ENCODE measurements at places on chromosomes 4 and X. TPM values are rescaled to one million over a fixed set of nuclear protein-coding genes. Genes with fewer than 3 reads are reported as not detected.

GRCh38 chrX:14291666-14292500 is 237.5 kb upstream of the GLRA2 start:
- DNase-seq, result no peak

DNA sequence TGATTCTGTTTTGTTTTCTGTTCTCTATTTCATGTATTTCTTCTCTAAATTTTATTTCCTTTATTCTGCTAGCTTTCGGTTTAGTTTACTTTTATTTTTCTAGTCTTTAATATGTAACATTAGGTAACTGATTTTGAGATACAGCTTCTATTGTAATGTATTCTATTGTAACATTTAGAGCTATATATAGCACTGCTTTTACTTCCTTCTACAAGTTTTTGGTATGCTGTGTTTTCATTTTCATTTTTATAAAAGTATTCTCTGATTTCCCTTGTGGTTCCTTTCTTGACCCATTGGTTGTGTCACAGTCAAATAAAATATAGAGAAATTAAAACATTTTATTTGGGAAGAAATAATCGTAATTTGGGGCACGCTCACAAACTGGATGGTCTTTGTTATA is 13.9 kb upstream of the CT47A1 start:
- DNase-seq, result no peak

DNA sequence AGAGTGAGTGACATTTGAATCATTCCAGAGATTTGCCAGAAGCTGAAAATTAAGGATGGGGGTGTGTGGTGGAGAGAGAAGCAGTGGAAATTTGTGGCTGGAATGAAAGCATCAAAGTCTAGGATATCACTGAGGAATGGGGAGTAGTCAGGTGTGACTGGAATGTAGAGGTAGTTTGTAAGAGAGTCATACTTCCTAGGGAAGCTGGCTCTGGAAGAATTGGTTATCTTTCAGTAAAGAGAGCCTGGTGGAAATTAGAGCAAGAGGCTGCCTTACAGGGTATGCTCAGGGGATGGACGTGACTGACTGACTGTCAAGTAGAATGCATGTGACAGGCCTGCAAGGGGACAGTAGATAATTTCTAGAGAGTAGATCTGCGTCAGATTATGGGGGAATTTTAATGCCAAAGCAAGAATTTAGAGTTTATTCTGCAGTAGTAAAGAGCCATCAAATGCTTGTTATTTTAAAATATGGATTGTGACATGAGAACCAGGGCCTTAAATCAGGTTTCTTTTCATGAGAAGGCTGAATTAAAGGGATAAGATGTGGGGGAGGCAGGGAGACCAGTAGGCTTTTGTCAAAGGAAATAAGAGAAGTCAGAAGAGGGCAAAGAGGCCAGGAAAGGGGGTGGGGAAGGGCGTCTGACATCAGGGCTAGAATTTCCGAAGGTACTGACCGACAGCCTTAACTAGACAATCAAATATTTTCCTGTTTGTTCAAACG is 109.9 kb downstream of the AFF1 start:
- DNase-seq, result no peak

GRCh38 chr4:54842656-54843055 is 184.9 kb downstream of the KIT start:
- DNase-seq, result no peak

GRCh38 chrX:67692246-67692645 is 148.4 kb downstream of the AR start:
- DNase-seq, result no peak

- no peak for DNase-seq
Observed at GRCh38 chr4:136156947-136157346, 1375.3 kb downstream of the PCDH18 start.

- no peak for DNase-seq
Observed at GRCh38 chr4:175470131-175470530, 341.9 kb downstream of the GPM6A start.

The RHOXF1 gene
- total RNA-seq, result not detected

DNA sequence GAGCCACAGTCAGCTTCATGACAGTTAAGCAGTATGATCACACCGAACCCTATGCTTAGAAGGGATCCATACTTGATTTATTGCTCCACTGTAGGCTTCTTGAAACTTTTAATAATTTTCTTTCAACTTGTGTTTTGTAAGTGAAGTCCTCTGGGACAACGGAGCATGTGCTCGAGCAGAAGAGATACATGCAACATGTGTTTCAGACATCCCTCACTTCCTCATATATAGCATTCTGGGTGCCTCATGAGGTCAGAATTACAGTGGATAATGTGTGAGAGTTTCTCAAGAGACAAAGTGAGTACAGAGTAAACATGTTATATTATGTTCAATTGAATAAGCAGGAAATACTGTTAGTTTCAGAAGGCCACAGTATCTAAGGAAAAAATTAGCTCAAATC is 893.2 kb downstream of the FAT4 start:
- no peak for DNase-seq

GRCh38 chr4:135497563-135498152 is 1296.1 kb upstream of the PABPC4L start:
- DNase-seq, result no peak

The ESX1 gene
- total RNA-seq, result not detected

GRCh38 chr4:4724321-4724720 is 135.1 kb upstream of the MSX1 start:
- no peak for DNase-seq

The LANCL3 gene
- 1.7 TPM for total RNA-seq

The TCP11X2 gene
- total RNA-seq, result not detected

DNA sequence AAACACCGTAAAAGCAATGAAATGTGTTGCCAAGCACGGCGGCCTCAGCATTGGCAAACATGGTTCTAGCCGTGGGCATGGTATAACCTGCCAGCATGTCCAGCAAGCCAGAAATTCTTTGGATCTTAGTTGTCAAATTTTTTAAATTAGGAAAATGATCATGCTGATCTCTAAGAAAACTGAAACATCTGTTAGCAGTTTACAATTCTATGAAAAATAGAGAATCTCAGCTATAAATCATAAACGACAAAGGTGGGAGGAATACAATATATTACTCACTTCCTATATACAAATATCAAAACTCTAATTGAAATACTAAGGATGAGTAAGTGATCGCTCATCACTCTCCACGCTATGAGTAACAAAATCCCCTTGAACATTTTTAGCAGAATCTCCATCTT is 130.3 kb downstream of the ADGRA3 start:
- no peak for DNase-seq

GRCh38 chr4:66059136-66059535 is 388.8 kb upstream of the EPHA5 start:
- no peak for DNase-seq

DNA sequence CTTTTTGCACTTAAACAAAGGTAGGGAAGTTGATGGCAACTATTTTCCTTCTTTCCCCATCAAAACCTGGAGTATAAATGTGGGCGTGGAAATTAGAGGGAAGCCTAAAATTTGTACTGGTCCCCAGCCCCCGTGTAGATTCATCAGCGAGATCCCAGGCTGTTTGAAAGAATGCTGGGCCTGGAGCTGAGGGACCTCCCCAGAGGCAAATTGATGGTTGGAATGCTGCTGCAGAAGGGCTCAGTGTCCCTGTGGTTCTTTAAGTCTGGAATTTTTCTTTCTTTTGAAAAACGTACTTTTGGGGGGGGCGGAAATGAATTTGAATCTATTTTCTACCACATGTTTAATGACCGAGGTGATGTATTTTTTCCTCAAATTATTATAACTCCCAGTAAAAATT is 197.2 kb downstream of the CBR4 start:
- DNase-seq, result no peak

The TMPRSS11D gene
- total RNA-seq, result not detected

The PPID gene
- 20.8 TPM for total RNA-seq

The ATP6AP1 gene
- total RNA-seq, result 52.6 TPM

DNA sequence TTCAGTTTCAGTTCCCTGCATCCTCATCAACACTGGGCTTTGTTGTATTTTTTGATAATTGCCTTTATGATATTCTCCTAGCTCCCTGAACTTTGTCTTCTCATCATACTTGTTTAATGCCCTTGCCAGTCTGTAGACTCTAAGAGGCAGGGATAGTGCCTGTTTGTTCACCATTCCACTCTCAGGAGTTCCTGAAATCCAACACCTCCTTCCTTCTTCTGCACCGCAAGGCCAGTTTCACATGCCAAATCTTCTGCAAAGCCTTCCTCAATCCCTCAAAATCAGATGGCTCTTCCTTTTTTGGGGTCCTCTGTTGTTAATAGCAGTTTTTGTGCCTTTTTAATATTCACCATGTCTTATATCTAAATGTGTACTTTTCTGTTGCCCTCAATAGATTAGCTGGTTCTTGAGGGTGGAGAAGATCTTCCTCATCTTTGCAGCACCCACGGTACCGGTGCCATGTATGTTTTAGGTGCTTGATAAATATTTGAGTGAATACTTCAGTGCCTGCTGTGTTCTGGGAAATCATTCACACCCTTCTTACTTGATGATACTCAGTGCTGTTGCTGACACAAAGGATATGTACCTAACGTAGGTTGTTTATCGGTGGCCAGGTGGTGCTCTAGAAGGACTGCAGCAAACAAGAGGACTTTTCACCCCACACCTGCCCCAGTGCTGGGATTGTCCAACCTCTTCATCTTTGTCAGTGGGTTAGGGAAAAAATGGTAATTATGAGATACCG is 85.3 kb upstream of the LIMCH1 start:
- DNase-seq, result no peak

GRCh38 chr4:118287711-118288451 is 64.9 kb downstream of the PRSS12 start:
- DNase-seq, result no peak

Data from ascending aorta (tissue), 2 donors.